ENCODE measurements at places on chromosomes 1 and 21.

DNA sequence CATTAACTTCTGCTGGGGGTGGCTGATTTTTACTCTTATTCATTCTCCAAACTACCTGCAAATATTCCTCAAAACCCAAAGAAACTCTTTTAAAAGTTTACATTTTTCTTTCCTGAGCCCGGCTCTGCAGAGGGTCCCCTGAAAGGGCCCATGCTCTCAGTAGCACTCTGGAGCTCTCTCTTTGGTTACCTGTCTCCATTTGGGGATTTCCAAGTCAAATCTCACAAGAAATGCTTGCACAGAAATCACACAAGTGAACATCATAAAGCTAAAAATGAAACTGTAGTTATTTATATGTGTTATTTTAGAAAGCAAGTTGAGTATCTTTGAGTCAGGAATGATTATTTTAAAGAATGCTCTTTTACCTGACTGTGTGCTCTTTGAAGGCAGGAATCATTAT lies 174.5 kb upstream of the PLXNA2 start:
- DNase-seq, result no peak

DNA sequence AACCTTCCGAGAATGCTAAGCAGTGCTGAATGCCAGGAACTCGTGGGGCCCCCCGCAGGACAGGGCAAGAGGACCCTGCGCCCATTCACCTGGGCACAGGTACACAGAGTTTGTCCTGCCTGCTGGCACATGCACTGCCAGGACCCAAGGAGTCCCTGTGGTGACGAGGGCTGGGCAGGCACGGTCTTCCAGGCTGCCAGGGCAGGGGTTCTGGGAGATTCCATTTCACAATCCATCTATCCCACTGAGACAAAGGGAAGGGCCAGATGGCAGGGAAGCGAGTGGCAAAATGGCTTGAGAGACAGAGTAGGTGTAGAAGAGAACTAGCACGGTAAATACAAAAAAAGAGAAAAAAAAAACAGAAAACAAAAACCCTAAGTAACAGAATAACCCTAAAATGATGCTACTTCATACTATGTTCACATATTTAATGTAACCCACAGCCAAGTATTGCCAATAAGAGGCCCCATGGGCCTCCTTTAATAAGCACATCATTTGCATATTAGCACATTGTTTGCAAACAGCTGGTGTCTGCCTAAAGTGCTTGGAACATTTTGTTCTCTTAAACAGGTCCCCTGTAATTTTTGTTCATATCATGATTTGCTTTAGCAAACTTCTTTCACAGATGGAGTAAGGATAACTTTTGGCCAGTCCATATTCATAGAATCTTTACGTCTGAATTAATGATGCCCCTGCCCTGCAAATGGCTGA lies 83.8 kb downstream of the STUM start:
- DNase-seq, result no peak

GRCh38 chr1:229323201-229323600 lies 19.6 kb downstream of the CCSAP start:
- no peak for DNase-seq

DNA sequence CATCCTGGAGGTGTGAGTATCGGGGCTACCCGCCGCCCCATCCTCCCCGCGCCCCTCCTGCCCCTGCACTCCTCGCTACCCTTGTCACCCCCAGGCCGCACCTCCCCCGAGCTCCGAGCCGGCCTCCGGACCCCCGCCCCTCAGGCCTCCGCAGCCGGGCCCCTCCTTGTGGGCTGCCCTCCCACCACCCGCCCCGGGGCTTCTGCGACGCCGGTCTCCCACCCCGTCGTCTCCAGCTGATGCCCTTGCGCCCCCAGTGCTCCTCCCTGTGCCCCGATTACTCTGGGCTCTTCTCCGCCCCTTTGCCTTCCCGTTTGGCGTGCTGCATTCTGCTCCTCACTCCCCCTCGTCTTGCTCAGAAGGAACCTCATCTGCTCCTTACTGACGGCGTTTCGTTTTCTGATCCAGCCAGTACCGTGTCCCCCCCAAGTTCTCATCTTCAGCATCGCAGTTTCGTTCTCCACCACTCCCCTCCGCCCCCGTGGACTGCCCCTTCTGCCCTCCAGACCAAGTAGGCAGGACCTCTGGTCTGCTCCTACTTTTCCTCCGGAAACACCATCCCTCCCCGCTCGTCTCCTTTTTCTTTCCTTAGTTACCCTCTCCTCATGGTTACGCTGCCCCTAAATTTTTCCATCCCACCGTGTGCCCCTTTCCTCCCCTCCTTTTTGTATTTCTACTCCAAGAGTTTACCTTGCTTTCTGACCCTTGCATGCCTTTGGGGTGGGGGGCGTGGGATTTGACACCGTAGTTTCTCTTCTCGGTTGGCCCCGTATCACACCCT lies 841 bp downstream of the SNX27 start:
- peak; percentile 18 for DNase-seq

DNA sequence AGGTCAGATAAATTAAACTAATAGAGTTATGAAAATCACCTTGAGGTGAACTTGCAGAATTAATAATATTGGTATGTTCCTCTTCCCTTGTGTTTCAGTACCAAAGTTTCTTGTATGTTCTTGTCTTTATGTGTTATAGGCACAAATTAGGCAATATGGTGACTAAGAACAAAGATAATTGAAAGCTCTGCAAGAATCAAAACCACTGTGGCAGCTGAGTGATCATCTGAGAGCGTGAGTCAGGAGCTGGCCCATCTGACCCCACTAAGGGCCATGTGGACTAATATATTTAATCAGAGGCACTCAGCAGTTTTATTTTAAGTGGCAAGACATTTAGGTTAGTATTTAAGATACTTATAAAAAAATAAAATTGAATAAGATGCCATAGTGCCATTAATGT lies 12.8 kb upstream of the CASQ2 start:
- no peak for DNase-seq

GRCh38 chr1:225824533-225824941 lies 14.6 kb downstream of the EPHX1 start:
- no peak for DNase-seq

- DNase-seq, result no peak
These were observed 110.7 kb upstream of the KIAA0040 start for GRCh38 chr1:175303201-175303707.

- DNase-seq, result no peak
These were observed 11.8 kb downstream of the NOS1AP start for GRCh38 chr1:162081316-162081715.

- DNase-seq, result no peak
These were observed 40.6 kb downstream of the AHCTF1 start for GRCh38 chr1:246891105-246891504.

GRCh38 chr1:167467126-167467710 lies 51.1 kb downstream of the CD247 start:
- DNase-seq, result no peak

DNA sequence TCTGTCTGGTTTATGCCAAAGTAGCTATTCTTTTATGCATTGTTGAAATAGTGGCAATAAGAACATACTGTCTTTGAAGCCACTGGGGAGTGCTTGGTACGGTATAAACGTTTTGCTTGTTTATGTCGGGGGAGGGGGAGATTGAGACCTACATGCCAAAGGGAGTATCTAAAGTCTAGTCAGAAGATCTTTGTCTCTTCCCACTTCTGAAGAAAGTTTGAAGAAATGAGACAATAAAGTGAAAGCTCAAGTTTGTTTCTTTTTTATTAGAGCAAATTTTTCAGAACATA lies 6.8 kb downstream of the AKIRIN1 start:
- no peak for DNase-seq

DNA sequence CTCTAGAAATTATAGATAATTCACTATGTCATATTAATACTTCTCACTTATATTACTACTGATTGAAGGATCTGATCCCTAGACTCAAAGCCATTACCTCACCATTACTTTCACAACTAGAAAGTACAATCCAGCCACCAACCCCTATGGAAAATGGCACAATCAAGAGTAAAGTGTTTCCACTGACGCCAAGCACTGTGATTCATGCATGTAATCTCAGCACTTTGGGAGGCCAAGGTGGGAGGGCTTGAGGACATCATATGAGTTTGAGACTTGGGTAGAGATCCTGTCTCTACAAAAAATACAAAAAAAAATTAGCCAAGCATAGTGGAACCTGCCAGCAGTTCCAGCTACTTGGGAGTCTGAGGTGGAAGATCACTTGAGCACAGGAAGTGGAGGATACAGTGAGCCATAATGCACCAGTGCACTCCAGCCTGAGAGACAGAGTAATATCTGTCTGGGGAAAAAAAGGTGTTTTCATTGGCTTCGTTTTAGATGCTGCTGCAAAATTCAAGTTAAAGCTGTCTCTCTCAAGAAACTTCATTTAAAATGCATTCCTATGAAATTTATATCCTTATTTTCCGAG lies 126.5 kb downstream of the AKT3 start:
- DNase-seq, result no peak

- DNase-seq, result no peak
These were observed 1.7 kb downstream of the FOXO6 start for GRCh38 chr1:41362749-41363590.

- no peak for DNase-seq
These were observed 120.6 kb upstream of the PALMD start for GRCh38 chr1:99525331-99525730.

DNA sequence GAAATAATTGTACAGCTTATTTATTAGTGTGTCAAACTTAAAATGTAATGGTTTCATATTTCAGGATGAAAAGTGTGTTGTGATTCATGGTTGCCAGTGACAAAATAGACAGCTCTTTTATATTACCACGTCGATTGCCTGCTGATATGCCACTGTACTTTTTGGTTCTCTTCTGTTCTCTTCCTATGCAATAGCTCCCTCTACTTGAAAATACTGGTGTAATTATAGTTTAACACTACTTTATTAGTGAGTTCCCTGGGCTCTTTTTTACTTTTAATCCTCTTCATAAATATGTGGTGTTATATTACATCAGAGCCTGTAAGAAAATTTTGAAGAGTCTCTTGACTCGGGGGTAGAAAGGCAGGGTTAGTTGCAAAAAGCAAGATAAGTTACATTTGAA lies 111.3 kb downstream of the PATJ start:
- no peak for DNase-seq

DNA sequence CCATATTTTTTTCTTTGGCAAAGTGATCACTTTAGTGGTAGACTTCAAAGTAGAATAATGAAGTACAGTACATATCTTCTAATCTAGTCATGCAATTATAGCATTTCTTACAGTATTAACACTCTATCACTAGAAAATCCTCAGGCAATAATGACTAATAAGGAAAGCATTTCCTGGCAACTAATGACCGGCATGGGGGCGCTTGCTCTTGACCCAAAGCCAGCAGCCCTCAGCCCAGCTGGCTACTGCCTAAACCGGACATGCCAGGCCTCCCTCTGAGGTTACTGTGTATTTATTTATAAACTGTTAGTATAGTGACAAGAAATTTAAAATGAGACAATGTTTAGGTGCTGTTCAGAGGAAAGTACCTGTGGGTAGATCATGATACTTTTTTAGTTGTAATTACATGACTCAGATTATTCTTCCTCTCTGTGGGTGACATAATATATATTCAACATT lies 633.8 kb downstream of the PTPRC start:
- DNase-seq, result no peak

- no peak for DNase-seq
These were observed 90.4 kb downstream of the VPS26C start for GRCh38 chr21:37176716-37177115.

- no peak for DNase-seq
These were observed 97.6 kb downstream of the NOS1AP start for GRCh38 chr1:162166917-162167615.

DNA sequence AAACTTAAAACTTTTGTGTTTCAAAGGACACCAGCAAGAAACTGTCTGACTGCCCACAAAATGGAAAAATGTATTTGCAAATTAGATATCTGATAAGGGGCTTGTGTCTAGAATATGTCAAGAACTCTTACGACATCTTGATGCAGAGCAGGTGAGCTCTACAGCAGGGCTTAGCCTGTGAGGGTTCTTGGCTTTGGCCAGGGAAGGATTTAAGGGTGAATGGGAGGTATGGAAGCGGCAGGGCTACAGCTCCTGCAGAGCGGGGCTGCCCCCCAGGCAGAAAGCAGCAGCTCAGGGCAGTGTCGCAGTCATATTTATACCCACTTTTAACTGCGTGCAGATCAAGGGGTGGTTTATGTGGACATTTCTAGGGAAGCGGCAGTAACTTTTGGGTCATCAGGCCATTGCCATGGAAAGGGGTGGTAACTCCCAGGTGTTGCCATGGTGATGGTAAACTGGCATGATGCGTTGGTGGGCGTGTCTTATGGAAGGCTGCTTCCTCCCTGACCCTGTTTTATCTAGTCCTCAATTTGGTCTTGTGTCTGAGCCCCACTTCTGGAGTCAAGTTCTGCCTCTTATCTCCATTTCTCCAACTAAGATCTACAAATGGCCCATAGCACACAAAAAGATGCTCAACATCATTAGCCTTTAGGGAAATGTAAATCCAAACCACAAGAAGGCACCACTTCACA lies 23.2 kb downstream of the MORN1 start:
- no peak for DNase-seq

- no peak for DNase-seq
These were observed 29.8 kb upstream of the ZBTB21 start for GRCh38 chr21:42039911-42040351.

- no peak for DNase-seq
These were observed 2.0 kb upstream of the TMPRSS3 start for GRCh38 chr21:42397746-42398394.

GRCh38 chr21:15333136-15333710 lies 268.4 kb upstream of the NRIP1 start:
- DNase-seq, result no peak

DNA sequence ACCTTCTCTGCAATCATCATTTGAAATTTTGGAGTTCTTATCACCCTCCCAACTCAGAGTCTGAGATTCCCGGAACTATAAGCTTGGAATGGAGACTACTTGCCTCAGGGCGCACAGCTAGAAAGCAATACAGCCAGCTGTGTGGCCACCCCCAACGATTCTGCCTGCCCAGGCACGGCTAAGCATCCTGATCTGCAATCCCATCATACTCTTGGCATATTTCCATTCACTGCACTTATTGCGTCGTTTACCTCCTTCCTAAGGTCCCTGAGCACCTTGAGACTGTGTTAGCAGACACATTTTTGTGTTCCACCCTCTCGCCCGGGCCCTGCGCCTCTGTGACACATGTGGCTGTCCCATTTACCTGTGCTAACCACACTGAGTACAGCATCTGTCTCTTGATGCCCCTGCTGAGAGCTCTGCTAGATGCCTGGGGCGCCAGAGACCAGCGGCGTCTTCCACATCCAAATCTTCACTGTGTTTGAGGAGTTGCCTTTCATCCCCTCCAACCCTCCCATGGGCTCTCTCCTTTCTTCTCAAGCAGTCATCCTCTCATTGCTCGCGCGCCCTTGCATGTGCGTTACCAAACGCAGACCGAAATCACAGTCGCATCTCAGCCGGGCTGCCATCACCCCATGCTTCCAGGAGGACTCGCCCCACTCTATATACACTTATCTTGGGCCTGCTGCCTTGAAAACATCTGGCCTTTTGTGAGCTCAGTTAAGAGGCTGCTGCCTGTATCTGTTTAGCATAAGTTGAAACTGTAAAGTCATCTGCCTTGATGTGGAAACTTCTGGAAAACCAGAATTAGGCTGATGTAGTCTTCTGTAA lies 3.5 kb upstream of the CLDN19 start:
- no peak for DNase-seq

- DNase-seq, result no peak
These were observed 35.2 kb upstream of the KIRREL1 start for GRCh38 chr1:157958263-157958662.

GRCh38 chr1:97304366-97304765 lies 582.8 kb downstream of the PTBP2 start:
- no peak for DNase-seq
